Lung (tissue), 17 donors: ENCODE measurements at places on chromosomes 1 and 21. TPM values are rescaled to one million over a fixed set of nuclear protein-coding genes. Genes with fewer than 3 reads are reported as not detected.

The GNG4 gene
- 0.11 TPM for polyA plus RNA-seq

The NBL1 gene
- 48.0 TPM for polyA plus RNA-seq

The LRRIQ3 gene
- polyA plus RNA-seq, result 0.94 TPM

The TMPRSS15 gene
- 0.01 TPM for polyA plus RNA-seq

The SZT2 gene
- 31.8 TPM for polyA plus RNA-seq

The CFHR3 gene
- polyA plus RNA-seq, result 0.24 TPM

The C1orf94 gene
- polyA plus RNA-seq, result not detected

The EFNA3 gene
- 1.8 TPM for polyA plus RNA-seq

The SYPL2 gene
- 0.81 TPM for polyA plus RNA-seq

The MYBPHL gene
- polyA plus RNA-seq, result 3.3 TPM

The PRAMEF17 gene
- polyA plus RNA-seq, result not detected

The RNF223 gene
- polyA plus RNA-seq, result 2.3 TPM

The ITGB2 gene
- 376 TPM for polyA plus RNA-seq

The ELF3 gene
- polyA plus RNA-seq, result 143 TPM
